Kidney (tissue), 22 donors: ENCODE measurements at places on chromosomes 4 and X. TPM values are rescaled to one million over a fixed set of nuclear protein-coding genes. Genes with fewer than 3 reads are reported as not detected.

Gene MID1IP1
- 76.5 TPM for total RNA-seq

Gene GPR119
- not detected for total RNA-seq

Gene FDCSP
- total RNA-seq = 0.50 TPM

GRCh38 chr4:85420831-85421230 is 54.1 kb upstream of the ARHGAP24 start:
- H3K27ac ChIP-seq = no peak overlapping the region
- DNase-seq = peak; percentile 86
- H3K36me3 ChIP-seq = no peaks in the 10 kb centered on the region
- no peaks in the 10 kb centered on the region for H3K4me1 ChIP-seq
- H3K27me3 ChIP-seq = no peaks in the 10 kb centered on the region
- no peak overlapping the region for H3K4me3 ChIP-seq

Gene SHROOM4
- total RNA-seq = 21.8 TPM

GRCh38 chr4:55169352-55169961 is 44.1 kb upstream of the KDR start:
- H3K27me3 ChIP-seq = no peaks in the 10 kb centered on the region
- DNase-seq = peak; percentile 27
- H3K4me3 ChIP-seq = no peak overlapping the region
- H3K4me1 ChIP-seq = no peaks in the 10 kb centered on the region
- no peak overlapping the region for H3K27ac ChIP-seq

DNA sequence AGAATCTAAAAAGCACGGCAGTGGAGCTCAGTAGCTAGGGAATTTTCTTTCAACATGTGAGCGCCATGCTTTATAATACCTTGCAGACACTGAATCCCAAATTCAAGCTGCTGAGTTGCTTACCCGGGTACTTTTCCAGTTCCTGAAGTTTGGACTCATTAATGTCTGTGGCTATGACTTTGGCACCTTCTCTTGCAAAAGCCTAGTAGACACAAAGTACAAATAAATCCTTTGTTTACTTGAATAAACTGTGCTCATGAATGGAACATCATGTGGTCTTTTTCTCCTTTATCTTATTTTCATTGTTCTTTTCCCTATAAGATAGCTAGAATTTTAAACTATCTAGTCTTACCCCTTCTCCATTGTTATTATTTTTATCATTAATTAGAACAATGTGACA is 4.6 kb downstream of the BDH2 start:
- H3K27ac ChIP-seq = no peak overlapping the region
- H3K4me1 ChIP-seq = no peaks in the 10 kb centered on the region
- H3K36me3 ChIP-seq = peaks cover 11% of the 10 kb centered on the region
- no peak for DNase-seq

DNA sequence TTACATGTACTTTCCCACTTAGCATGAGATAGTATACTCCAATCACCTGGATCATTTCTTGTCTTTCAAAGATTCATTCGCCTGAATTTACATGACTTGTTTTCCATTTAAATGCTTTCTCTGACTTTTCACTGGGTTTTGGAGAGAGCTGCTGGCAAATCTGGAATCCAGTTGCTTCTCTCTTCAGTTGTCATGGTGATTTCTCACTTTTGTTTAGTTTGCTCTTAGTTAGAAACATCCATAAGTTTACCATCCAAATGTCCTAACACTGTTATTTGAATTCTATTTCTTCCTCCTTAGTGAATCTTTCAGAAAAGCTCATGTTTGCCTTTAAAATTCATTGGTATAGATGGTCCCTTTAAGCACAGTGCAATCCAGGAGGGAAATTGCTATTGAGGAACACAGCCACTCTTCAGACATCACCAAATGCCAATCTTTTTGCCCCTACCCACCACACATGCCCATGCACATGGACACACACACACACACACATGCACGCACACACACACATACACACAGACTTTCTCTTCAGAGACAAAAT is 51.7 kb downstream of the REELD1 start:
- no peak overlapping the region for H3K4me3 ChIP-seq
- H3K4me1 ChIP-seq = no peaks in the 10 kb centered on the region
- peaks cover 2% of the 10 kb centered on the region for H3K36me3 ChIP-seq
- H3K27ac ChIP-seq = no peak overlapping the region

Gene CLNK
- 2.8 TPM for total RNA-seq

DNA sequence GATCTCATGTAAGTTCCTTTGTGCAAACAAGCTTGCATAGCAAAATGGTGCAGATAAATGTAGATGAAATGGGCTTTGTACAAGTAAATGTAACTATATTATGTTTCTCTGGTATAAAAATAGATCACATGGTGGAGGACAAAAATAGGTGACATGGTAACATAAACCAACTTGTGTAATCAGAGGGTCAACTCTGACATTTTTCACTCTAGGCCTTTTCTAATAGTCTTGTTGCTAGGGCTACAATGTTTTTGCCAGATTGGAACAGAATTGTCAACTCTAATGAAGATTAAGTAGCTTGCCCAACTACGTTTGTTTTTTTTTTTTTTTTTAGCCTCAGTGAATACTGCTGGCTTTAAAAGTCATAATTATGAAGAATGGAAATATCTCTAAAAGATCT is 11.5 kb downstream of the MAD2L1 start:
- H3K4me1 ChIP-seq = no peaks in the 10 kb centered on the region
- H3K27me3 ChIP-seq = no peaks in the 10 kb centered on the region
- no peak overlapping the region for H3K4me3 ChIP-seq
- H3K36me3 ChIP-seq = no peaks in the 10 kb centered on the region

Gene PNMA6F
- total RNA-seq = not detected

GRCh38 chr4:88452912-88453311 is 4.0 kb upstream of the HERC5 start:
- H3K4me1 ChIP-seq = no peaks in the 10 kb centered on the region
- no peaks in the 10 kb centered on the region for H3K36me3 ChIP-seq
- no peak overlapping the region for H3K27ac ChIP-seq
- no peaks in the 10 kb centered on the region for H3K27me3 ChIP-seq
- no peak overlapping the region for H3K4me3 ChIP-seq

DNA sequence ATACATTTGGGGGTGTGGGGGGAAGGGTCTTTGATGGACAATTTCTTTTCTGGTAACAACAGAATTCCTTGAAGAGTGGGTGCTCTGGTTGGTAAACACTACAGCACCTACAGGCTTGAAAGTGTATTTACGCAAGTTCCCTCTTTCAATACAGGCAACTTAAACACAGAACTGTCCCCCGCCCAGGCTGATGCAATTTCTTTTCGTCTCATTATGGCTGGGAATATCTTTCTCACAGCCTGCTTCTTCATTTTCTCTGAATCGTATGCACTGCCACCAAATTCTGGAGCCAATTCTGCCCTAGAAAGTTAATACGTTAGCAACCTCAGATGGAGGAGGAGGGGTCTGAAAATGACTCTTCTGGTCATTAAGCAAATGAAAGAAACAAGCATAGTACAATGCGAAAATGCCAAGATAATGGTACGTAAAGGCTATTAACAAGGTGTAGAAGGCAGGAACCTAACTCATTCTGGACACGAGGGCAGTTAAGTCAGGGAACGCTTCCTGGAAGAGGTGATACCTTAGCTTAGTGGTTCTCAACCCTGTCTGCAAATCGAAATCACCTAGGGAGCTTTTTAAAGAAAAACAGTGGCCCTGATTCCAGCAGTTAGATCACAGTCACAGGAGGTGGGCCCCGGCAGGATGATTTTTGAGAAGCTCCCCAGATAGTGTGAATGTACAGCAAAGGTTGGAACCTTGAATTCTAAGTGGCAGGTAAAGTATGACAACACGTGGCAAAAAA is 1.0 kb downstream of the AGA start:
- H3K36me3 ChIP-seq = no peaks in the 10 kb centered on the region
- no peaks in the 10 kb centered on the region for H3K27me3 ChIP-seq
- peak overlapping the region; percentile 94 for H3K4me3 ChIP-seq
- no peaks in the 10 kb centered on the region for H3K4me1 ChIP-seq

Gene DDX60
- total RNA-seq = 31.6 TPM

DNA sequence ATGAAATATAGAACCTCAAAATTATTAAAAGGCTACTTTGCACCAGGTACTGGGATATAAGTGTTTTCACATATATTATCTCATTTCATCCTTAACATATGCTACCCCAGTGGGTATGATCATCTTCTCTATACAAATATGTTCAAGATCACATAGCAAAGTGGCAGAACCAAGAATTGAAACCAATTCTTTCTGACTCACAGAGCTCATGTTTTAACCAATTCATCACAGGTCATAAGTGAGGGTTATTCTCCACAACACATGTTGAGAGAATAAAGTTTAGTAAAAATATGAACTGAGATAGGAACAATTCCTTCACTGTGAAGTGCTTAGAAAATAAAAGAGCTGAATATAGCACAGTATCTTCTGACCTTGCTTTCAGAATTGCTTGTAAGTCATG is 442.9 kb upstream of the RASGEF1B start:
- H3K4me3 ChIP-seq = no peak overlapping the region
- H3K4me1 ChIP-seq = no peaks in the 10 kb centered on the region
- DNase-seq = no peak
- H3K27ac ChIP-seq = no peak overlapping the region
- no peaks in the 10 kb centered on the region for H3K27me3 ChIP-seq

DNA sequence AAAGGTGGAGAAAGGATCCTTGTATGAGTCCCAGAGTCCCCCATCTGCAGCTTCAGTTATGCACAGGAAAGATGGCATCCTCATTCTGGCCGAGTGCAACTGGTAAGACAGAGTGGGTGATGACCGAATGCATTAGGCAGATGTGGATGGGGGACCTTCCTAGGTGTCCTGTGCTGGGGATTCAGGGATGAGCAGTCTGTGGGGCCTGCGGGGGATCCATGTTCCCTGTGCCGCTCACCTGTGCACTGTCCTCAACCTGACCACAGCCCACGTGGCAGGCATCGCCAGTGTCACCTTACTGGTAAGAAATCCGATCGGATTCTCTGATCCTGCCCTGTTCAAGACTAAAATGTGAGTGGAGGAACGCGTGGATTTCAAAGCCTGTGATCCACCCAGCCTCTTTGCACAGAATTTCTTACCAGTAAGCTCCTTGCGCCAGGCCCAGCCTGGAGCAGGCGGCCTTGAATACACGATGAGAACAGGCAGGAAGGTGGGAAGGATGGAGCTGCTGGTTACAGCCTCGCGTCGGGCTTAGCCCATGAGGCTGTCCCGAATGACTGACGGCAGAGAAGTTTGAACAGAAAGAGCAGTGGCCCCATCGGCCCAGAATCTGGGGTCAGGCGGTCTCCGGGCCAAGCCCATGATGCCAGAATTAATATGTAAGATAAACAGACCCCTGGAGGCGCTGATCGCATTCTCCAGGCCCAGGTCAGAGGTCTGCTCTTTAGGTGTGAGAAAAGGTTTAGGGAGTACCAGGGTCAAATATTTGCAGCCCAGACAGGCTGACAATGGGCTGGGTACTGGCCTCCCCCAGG is 56.5 kb downstream of the CPZ start:
- H3K27me3 ChIP-seq = peaks cover 17% of the 10 kb centered on the region
- H3K27ac ChIP-seq = no peak overlapping the region
- DNase-seq = no peak
- no peaks in the 10 kb centered on the region for H3K4me1 ChIP-seq

DNA sequence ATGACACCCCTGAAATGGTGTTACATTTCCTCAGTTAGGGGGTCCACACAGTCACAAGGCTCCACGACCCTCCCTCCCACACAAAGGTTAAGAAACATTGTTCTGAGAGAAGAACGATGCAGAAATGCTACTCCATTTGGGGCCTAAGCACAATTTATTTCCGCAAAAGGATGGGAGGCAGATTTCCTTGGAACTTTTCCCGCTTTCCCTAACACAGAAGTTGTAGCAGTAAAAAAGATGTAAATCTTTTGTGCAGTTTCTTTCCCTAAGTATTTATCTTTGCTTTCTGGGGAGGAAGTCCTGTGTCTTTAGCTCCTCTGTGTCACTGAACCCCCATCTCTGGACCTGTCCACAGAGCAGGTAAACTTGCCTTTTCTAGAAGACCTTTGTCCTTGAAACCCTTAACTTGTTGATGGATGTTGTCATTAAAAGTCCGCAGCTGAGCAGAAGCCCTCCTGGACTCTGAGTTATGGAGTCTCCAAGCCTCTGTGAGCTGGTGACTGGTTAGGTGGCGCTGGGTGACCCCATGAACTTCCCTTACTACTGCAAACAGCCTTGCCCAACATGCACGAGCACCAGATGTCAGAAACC is 67.2 kb upstream of the SHISA3 start:
- no peak overlapping the region for H3K27ac ChIP-seq
- no peaks in the 10 kb centered on the region for H3K27me3 ChIP-seq
- no peak for DNase-seq
- no peaks in the 10 kb centered on the region for H3K36me3 ChIP-seq

Gene FGF13
- 16.6 TPM for total RNA-seq

DNA sequence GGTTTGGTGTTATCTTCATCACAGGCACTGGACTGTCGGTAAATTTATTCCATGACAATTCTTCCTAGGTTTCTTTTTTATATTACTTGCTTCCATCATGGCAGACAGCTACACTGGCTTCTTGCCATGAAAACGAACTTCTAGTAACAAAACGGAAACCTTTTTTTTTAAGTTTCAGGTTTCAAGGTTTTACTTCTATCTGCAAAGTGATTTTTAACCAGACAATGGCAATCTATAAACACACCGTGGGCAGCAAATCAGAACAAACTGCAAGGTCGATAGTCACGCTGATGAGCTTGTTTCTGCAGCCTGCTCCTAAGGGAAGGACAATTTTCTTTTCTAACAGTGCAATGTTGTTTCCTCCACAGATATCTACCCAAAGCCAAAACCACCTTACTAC is 29.9 kb downstream of the XG start:
- no peaks in the 10 kb centered on the region for H3K36me3 ChIP-seq
- no peak for DNase-seq
- no peaks in the 10 kb centered on the region for H3K4me1 ChIP-seq
- no peak overlapping the region for H3K4me3 ChIP-seq
- no peak overlapping the region for H3K27ac ChIP-seq

GRCh38 chrX:33207056-33207455 is 4.3 kb downstream of the DMD start:
- H3K27me3 ChIP-seq = no peaks in the 10 kb centered on the region
- no peaks in the 10 kb centered on the region for H3K36me3 ChIP-seq
- H3K4me3 ChIP-seq = no peak overlapping the region
- no peak for DNase-seq
- no peaks in the 10 kb centered on the region for H3K4me1 ChIP-seq

DNA sequence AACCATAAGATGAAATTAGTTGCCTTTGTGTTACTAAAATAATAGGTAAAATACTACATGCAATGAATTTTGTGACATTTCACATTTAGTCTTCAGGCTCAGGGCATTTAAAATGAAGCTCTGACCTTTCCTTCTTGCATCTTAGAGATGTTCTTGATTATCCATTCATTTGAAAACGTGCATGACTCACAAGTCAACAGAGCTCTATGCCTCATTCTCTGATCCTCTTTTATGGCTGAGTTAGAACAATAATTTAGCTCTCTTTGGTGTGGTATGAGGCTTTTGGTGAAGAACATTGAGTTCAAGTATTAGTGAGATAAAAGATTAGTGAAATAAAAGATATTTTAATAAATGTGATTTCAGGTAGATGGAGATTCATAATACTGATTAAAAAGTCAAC is 66.5 kb downstream of the TIGD2 start:
- no peak overlapping the region for H3K27ac ChIP-seq
- no peak for DNase-seq
- H3K4me1 ChIP-seq = no peaks in the 10 kb centered on the region
- no peaks in the 10 kb centered on the region for H3K36me3 ChIP-seq
- H3K27me3 ChIP-seq = no peaks in the 10 kb centered on the region
- no peak overlapping the region for H3K4me3 ChIP-seq
